Spinal cord (tissue), 10 donors: ENCODE measurements at places on chromosomes 4 and X. TPM values are rescaled to one million over a fixed set of nuclear protein-coding genes. Genes with fewer than 3 reads are reported as not detected.

Gene RAP2C
- polyA plus RNA-seq: 30.7 TPM

Gene SPINK2
- polyA plus RNA-seq: 1.3 TPM

Gene RAB40AL
- polyA plus RNA-seq: not detected

Gene OCIAD2
- 111 TPM for polyA plus RNA-seq

Gene CFAP47
- polyA plus RNA-seq: 3.0 TPM

Gene ANKRD17
- polyA plus RNA-seq: 67.0 TPM

Gene DDX53
- polyA plus RNA-seq: not detected

Gene TMEM144
- 4.4 TPM for polyA plus RNA-seq

Gene SMR3B
- not detected for polyA plus RNA-seq

Gene RIPPLY1
- polyA plus RNA-seq: 0.18 TPM

Gene MTNR1A
- 0.40 TPM for polyA plus RNA-seq

Gene GAGE12H
- polyA plus RNA-seq: not detected

Gene PASD1
- 0.08 TPM for polyA plus RNA-seq

Gene DUSP21
- polyA plus RNA-seq: not detected

Gene CTAG1A
- polyA plus RNA-seq: not detected

Gene GPRIN3
- polyA plus RNA-seq: 15.8 TPM

Gene SUV39H1
- polyA plus RNA-seq: 6.9 TPM

Gene TREX2
- polyA plus RNA-seq: 0.50 TPM

Gene NAA15
- 18.1 TPM for polyA plus RNA-seq

Gene SPIN4
- polyA plus RNA-seq: 15.4 TPM

Gene CXCL11
- polyA plus RNA-seq: not detected

Gene CPZ
- 30.4 TPM for polyA plus RNA-seq

Gene RRH
- polyA plus RNA-seq: 0.59 TPM

Gene PNPLA4
- polyA plus RNA-seq: 18.7 TPM

Gene IL1RAPL1
- 2.3 TPM for polyA plus RNA-seq

Gene COL4A5
- polyA plus RNA-seq: 52.7 TPM

Gene UGT2A1
- 0.47 TPM for polyA plus RNA-seq

Gene GC
- 0.77 TPM for polyA plus RNA-seq

Gene TMPRSS11F
- polyA plus RNA-seq: not detected

Gene PFKFB1
- 0.87 TPM for polyA plus RNA-seq

Gene VCX3A
- 0.29 TPM for polyA plus RNA-seq
